Activated T-helper 9 cell treated with anti-CD3 and anti-CD28 coated beads, Interleukin-2, amount 50 U/mL, for 16 hours (primary cell): ENCODE measurements at places on chromosomes 16 and 17.

DNA sequence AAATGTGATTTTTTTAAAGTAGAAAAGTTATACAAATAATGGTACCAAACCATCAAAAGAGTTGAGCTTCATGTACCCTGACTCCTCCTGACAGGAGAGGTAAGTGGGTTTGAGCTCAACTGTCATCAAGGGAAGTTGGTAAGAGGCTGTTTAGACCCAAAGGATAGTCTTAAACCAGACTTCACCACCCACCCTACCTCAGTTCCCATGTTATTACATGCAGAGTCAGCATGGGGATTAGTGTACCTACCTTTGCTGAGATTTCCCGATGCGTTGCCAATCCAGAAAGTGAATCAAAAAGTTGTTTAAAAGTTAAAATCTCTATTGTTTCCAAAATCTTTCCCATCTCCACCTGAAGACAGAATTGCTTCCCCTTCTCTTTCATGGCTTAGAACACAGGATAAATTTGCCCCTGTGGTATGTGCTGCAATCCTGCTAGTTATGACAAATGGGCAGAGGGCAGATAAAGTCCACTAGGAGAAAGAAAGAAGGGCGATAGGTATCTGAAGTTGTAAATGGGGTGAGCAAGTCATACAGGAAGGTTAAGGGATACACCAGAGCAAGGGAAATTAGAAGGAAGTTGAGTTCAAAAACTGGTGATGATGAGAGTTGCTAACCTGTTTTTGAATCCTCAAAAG is 72.8 kb downstream of the NEUROD2 start:
- no peak for DNase-seq

DNA sequence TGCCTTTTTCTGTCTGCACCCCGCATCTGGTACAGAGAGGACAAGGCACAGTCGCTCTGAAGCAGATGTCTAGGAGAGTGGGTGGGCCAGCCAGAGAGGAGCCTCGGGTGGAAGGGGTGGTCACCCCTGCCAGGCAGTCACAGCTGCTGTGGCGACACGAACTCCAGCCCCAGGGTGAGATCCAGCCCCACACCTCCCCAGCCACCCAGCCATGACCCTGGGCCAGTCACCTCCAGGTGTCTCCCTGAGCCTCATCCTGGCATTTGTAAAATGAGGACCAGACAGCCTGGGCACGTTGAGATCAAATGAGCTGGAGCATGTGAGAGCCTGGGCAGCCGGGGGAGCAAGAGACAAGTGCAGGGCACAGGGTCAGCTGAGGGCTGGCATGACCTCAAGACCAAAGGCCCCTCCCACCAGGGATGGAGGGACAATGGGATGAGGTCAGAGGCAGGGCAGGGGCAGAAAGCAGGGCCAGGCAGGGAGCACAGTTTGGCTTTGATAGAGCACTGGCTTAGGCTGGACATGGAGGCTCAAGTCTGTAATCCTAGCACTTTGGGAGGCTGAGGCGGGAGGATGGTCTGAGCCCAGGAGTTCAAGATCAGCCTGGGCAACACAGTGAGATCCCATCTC is 7.7 kb downstream of the ADAM11 start:
- no peak for DNase-seq

DNA sequence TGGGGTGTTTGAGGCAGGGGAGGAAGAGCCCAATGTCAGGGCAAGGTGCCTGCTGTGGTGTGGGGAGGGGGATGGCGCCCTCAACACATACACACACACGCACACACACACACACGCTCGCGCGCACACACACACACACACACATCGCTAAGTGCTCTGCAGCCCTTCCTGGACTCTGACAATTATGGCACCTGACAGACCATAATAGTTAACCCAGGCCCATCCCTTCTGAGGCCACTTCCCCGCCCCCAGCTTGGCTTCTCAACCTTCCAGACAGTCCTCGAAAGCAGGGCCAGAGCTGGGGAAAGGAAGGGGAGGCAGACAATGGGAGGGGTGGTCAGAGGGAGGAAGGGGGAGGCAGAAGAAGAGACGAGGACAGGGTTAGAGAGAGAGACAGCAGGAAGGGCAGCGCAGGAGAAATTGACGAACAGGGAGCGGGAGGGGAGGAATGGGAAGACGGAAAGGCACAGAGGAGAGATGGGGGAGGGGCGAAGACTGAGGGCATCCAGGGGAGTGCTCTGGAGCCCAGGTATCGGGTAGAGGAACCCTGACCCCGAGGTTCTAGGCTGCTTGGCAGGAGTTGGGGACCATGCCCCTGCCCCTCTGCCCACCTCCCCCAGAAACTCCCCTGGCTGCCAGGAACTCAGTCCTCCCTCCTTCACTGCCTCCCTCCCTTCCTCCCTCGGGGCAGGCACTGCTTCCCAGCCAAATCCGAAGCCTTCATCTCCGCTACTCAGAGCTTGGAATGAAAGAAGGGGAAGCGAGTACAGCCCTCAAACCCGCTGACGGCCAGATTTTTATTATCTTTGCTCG is 4.0 kb downstream of the SRCIN1 start:
- no peak for DNase-seq

DNA sequence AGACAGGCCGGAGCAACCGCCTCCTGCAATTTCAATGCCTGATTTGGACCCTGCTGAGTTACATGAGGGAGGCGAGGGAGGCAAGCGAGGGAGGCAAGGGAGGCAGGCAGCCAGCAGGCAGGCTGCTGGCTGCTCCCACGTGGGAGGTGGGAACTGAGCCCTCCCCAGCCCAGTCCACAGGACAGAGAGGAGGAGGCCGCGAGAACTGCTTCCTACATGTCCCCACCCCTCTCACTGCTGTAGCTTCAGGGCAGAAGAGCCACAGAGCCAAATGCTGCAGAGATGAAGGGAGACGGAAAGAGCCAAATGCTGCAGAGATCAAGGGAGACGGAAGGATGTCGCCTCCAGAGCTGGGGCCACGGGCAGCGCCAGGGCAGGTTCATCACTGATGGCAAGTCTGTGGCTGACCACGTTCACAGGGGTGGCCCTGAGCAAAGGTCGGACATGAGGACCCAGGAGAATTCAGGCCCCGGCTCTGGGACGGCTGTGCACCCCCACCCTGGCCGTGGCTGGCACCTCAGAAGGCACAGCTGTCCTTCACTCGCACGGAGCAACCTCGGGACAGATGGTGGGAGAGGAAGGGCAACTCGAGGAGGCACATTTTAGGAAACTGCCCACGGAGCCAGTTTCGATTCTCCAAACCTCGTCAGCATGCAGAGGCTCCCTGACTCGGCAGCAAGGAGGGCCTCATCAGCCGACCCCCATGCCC is 21.5 kb downstream of the RPH3AL start:
- DNase-seq = no peak

DNA sequence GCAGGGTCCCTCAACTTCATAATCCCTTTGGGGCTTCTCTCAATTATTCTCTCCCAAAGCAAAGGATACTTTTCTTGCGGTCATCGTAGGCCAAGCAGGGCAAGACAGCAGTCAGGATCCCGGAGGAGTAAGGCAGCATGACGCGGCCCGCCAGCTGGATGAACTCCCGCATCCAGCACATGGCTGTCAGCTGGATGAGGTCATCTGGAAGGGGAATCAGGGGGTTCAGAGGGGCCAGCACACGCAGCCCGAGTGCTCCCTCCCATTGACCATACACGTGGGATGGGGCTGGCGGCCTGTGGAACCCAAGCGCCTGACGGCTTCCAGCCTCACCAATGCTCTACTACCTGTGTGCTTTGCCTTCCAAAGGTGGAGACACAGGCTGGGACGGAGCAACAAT is 19.2 kb downstream of the VAC14 start:
- DNase-seq = no peak

- DNase-seq = no peak
These were observed 218.0 kb upstream of the TNRC6C start for GRCh38 chr17:77740481-77740880.

DNA sequence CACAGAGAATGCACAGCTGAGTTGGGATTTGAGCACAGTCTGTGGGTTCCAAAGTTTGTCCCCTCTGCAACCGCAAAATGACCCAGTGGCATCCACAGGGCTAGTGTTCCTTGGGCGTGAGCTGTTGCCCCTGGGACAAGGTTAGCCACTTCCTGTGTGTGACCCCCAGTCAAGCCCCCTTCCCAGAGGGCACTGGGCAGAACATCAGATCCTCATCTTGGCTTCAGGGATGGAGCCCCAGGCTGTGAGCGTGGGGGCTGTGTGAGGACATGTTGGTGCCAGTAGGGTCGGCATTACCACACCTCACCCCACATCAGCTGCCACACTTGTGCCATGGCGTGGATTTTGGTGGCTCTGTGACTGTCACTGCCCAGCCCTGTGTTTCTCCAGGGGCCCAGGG is 55.3 kb downstream of the USP22 start:
- DNase-seq = no peak

- DNase-seq = no peak
These were observed 43.5 kb upstream of the ADCY9 start for GRCh38 chr16:4159726-4160125.

DNA sequence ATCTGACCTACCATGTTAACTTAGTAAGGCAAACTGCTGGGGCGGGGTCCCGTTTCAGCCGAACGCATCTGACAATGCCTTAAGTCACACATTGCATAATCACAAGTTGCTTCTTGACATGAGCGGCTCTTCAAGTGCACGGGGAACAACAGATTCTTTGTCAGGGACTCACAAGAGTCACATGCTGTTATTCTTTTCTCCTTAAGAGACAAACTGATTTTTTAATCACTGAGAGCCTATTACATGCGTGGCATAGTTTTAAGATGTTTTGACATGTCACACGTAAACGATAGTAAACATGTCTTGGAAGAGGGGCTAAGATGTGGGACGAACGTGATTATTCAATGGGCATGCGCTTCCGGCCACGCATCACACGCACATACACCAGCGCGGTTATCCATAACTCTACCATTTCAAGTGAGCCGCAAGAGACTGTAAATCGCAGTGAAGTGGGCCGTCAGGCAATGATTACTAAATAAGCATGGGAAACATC is 63.4 kb downstream of the ADCY9 start:
- DNase-seq = no peak

DNA sequence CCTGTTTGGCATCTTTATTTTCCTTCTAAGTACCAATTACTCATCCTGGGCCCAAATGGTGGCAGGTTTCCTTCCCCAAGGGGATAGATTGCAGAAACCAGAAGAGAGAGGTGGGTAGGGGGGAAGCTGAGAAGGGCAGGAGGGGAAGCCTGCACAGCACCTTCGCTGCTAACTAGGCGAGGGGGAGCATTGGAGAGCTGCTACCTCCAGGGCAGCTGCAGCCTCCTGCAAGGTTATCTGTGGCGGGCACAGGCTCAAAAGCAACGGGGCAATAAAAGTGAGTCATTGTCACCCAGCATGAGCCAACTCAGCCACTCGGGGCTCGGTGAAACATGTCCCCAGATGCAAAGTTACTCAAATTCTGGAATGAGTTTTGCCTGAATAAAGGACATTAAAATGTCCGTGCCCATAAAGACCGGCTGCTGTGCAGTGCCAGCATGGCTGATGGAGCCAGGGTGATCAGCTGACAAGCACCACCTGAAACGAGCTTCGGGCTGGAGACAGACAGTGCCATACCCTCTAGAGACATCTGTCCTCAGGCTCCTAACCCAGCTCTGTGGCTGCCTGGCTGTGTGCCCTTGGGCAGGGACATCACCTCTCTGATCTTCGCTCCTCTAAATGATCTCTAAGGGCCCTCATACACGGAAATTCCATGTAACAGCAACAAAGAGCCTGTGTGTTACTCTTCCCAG is 68.1 kb upstream of the GRIN2A start:
- DNase-seq = no peak

DNA sequence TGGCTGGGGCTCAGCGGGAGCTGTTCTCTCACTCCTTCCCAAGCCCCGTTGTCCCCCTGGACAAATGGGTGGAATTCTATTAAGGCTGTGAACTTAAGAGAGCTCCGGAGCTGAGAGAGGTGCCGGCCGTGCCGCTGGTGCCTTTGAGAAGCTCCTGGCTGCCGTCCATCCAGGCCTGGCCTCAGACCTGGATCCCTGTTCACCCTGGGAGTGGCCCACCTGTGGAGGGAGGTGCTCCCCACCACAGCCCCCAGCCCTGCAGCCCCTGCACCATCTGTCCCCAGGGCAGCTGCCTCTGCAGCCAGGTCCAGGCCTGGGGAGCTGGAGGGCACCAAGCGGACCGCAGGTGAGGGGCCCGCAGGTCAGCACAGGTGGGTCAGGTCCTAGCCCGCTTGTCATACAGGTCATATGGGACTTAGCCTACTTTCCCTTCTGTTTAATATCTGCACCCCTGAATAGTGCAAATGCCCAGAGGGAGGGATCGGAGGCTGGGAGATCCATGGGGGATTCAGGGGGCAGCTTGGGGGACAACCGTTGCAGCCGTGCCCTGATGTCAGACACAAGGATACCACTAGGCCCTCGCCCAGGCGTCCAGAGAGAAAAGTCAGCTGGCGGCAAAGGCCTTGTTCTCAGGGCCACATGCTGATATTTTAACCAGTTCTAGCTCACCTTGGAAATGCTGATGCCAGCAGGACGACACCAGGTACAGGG is 15.2 kb upstream of the METRNL start:
- no peak for DNase-seq

- no peak for DNase-seq
These were observed 25.3 kb downstream of the CMIP start for GRCh38 chr16:81469710-81470535.

DNA sequence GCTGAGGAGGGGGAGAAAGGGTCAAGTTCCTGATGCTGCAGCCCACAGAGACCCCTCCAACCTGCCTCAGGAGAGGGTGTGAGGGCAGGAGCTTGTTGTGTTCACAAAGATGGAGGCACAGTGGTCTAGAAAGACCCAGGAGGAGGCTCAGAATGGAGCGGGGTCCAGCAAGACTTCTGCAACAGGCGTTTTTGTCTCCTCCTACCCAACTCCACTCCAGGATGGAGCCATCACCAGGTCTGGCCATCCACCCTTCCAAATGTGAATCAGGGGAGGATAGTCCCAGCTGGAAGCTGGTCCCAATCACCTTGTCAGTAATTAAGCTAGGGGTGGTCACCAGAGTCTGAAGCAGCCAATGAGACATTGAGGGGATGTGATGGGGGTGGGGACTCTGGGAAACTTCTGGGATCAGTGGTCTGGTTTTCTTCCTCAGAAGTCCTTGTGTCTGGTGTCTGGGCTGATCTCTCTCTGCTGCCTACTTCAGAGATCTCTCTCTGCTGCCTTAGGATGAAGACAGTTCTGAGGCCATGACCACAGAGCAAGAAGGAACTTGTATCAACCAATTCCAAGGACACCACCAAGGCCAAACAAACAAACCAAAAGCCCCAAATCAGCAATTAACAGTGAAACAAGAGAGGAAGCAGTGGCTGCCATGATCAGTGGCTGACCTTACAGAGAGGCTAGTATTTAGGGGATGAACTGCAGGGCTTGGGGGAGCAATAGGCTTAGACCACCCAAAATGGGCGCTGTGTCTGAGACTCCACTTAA is 14.5 kb downstream of the CD300LB start:
- DNase-seq = no peak

- no peak for DNase-seq
These were observed 76.6 kb downstream of the STX8 start for GRCh38 chr17:9499041-9499440.

GRCh38 chr17:52648995-52649394 is 490.5 kb upstream of the CA10 start:
- DNase-seq = no peak

- no peak for DNase-seq
These were observed 8.1 kb downstream of the MKS1 start for GRCh38 chr17:58210922-58211321.
